ENCODE measurements at places on chromosomes 2 and 18.

DNA sequence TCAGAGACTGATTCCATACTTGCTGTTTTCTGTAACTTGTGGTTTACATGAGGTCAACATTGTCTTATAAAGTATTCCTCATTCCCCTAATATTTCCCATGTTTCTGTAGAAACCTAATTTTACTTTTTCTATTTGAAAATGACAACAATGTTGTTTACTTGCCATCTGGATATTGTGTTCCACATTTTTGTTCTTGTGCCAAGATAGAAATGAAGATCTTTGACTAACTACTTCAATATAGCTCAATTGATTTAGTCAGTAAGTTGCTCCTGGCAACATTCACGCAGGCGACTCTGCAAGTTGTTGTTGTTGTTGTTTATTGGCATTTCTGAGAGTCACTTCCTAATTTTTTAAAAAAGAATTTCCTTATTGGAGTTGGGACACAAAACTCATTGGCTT is 69.5 kb downstream of the CAVIN2 start:
- no peak for DNase-seq

DNA sequence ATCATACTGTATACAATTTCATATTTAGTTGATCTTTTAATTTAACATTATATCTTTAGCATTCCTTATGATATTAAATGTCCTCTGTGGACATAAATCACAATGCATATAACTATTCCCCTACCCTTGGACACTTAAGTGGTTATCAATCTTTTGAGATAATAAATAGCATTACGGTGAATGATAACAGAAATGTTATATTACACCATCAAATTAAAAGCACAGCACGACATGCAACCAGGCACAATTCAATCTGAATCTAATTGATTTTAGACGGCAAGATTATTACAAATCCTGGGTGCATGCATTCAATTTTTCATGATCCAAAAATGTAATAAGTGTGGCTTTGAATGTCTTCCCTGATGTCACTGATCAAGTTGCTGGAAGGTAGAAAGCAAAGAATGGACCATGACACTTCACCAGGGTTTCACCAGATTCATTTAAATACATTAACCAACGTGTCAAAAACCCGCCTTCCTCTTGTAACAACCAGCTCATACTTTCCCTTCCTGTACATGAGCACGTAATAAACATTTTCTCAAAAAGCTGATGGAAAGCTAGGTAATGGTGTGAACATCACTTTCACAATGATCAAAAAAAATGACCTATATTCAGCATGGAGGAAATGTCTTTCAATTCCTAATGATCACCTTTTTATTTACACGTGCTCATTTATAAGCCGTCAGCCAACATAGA is 513.7 kb upstream of the ID2 start:
- DNase-seq: no peak

GRCh38 chr2:45980161-45980865 is 316.9 kb upstream of the EPAS1 start:
- DNase-seq: no peak

GRCh38 chr2:171718720-171719119 is 31.5 kb downstream of the DYNC1I2 start:
- no peak for DNase-seq

- DNase-seq: no peak
These were observed 21.0 kb upstream of the PAX3 start for GRCh38 chr2:222319586-222320435.

DNA sequence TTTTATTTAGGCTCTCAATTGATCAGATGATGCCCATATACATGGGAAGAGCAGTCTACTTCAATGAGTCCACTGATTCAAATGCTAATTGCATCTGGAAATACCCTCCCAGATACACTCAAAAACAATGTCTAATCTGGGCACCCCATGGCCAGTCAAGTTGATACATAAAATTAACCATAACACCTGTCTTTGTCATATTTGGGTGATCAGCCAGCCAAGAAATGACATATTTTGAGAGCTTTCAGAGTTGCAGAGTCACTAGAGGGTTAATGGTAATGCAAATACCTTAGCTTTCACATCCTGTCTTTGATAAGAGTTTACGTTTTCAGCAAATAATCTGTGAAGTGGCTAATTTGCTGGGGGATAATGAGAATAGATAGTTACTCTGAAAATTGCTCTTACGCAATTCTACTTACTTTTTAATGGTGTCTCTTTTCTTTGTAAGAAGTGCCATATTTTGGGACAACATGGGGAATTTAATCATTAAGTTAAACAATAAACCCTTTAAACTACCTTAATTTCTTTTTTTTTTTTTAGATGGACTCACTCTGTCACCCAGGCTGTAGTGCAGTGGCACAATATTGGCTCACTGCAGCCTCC is 49.1 kb downstream of the CCDC195 start:
- DNase-seq: no peak

DNA sequence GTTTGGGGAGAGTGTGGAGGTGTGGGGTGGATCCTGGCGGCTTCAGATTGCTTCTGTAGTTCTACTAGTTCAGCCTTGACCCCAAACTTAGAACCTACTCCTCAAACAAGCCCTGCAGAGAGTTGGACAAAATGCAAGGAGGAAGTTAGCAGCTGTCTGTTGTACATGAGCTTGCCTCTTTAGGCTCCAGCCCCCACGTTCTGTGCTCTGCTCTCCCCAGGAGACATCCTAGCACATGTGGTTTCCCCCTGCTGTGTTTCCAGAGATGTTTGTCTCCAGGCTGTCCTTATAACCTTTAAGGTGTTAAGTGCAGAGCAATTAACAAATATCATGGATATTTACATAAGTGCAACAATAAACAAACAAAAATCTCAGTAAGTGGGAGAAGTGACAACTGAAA is 111.1 kb downstream of the ACOXL start:
- no peak for DNase-seq

DNA sequence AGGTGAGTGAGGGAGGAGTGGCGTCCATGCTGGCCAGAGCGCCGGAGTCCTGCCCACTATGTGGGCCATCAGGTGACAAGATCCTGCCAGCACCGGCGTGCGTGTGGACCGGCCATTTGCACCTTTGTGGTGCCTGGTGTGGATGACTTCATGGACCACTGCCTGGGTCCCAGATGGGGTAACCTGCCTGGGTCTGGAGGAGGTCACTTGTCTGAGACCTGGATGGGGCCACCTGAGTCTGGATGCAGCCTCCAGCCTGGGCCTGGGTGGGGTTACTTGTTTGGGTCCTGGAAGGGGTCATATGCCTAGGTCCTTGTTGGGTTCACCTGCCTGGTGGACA is 299.6 kb downstream of the NDUFA10 start:
- no peak for DNase-seq

DNA sequence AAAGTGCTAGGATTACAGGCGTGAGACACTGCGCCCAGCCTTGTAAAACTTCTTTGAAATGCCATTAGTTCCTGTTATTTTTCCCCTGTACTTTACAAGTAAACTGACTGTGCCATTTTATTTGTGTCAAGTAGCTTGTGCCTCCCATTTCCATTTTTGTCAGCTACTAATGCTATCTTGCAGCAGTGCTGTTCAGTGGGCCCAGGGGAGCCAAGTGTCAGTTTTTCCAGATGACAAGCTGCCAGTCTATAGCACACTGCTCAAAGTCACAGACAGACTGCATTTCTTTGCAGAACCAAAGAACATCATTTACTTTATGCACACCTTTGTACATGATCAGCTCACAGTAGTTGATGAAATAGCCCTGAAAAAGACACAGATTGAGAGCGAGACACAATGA is 901.3 kb upstream of the CDH2 start:
- no peak for DNase-seq

DNA sequence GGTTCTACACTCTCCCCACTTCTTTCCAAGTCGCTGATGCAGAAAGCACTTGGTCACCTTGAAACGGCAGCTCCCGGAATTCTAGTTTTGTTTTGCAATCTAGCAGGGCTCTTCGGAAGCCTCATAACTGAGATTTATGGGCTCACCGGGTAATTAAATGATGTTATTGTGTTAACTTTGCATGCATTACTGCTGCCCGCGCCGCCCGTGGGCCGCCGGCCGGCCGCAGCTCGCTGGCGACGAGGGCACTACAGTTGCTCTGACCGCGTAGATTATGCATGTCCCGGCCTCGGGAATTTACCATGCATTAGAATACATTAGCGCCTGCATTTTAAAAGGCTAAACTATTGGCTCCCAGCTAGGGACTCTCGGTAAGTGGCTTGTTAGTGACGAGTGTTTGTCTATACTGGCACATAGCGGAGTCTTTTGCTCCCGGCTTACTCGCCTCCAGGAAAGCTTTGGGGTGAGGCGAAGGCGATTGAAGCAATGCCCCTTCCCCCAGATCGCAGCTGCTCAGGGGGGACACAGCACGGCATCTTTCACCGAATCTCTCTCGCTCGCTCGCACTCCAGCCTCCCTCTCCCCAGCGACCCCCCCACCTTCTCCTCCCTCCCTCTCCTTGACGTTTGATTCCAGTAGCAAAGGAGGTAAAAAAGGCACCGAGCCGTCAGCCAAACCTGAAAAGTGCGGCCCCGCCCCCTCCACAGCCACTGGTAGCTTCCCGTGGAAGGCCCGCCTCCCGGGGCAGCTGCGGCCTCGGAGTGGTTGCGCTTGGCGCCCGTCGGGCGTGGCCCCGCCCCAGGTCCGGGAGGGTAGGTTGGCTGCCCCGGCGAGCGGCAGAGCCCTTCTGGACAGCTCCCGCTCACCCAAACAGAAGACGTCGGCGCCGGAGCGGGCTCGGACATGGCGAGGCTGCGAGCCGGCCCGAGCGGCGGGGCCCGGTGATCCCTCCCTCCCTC is at the start of gene ONECUT2:
Gene ONECUT2 (plus strand): TSS at position 839 of the 959 bp plus-strand sequence. CDS start 343 bp downstream, outside the sequence.
- DNase-seq: no peak

DNA sequence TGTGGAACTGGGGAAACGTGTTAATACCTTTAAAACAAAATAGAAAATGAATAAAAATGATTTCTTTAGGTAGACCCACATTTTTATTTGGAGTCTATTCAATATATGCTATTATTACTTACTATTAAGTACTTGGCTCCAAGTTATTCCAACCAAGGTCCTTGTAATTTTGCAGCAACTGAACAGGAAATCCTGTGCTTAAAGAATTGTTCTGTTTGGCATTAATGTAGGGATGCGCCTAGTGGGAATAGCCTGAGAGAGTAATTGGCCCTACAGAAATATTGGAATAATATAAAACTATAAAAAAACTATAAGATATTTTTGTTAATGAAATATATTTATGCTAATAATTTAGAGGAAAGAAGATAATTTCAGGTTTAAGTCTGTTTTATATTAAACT is 22.9 kb upstream of the ZSWIM2 start:
- no peak for DNase-seq

- no peak for DNase-seq
These were observed 280.5 kb upstream of the CCDC68 start for GRCh38 chr18:55239740-55240139.
